Bronchial epithelial cell (primary cell): ENCODE measurements at places on chromosomes 1 and 21.

- DNase-seq: no peak
Observed at GRCh38 chr1:111660204-111661150, 40.9 kb downstream of the RAP1A start.

DNA sequence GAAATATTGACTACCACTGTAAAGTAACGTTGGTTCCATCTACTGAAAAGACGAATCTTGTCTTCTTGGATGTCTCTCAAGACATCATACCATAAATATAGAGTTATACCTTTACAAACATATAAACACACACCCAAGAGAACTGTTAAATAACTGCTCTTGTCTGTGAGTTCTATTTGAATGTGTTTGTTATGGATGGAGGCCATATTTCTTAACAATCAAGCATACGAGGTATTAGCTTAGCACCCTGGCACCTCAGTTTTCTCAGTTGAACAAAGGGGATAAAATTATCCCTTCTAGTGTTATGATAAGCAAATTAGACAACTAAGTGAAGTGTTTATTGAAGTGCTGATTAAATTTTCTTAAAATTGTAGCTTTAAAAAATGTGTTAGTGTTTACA lies 336.6 kb upstream of the ZRANB2 start:
- no peak for DNase-seq

GRCh38 chr1:246159279-246160227 lies 347.5 kb downstream of the SMYD3 start:
- peak; percentile 21 for DNase-seq

GRCh38 chr21:46622226-46622625 lies 13.2 kb upstream of the PRMT2 start:
- DNase-seq: no peak

DNA sequence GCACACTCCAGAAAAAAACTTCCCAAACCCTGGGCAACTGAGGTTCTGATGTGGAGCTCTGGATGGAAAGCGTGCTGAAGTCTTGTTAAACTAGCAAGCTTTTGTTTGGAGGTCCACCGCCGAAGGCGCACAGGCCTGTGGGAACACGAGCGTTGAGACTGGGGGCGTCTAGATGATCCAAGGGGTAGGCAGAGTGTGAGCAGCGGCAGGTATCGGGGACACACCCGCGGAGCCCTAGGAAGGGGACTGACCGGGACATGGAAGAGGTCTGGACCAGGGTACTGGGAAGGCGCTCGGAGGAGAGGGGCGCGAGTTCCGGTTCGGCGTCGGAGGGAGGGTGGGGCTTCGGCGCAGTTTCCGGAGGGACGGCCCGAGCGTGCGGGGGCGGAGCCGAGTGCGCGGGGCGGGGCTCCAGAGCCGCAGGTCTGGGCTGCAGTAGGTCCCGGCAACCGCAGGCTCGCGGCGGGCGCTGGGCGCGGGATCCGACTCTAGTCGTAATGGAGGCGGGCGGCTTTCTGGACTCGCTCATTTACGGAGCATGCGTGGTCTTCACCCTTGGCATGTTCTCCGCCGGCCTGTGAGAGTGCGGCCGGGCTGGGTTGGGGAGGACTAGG lies at the start of gene SLC50A1:
TSS of gene SLC50A1 (plus strand) at position 438 of the 614 bp plus-strand sequence. CDS start at position 498, 60 bp downstream.
- DNase-seq: peak; percentile 84

DNA sequence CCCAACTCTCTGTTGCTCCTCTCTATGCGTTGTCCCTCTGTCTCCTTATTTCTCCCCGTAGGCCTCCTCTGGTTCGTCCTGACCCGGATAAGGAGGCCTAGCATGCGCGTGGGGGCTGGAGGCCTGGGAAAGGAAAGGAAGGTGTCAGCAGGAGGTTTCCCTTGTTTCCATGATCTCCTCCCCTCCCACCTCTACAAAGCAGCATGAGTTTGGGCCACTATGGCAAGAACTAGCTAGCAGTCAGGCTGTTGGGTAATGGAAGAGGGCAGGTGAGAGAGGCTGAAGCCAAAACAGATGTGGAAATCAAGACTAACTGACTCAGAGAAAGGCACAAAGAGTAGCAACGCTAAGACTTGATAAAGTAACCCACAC lies 687 bp upstream of the SEMA6C start:
- peak; percentile 62 for DNase-seq

GRCh38 chr1:204190212-204191211 lies 5.8 kb downstream of the KISS1 start:
- DNase-seq: peak; percentile 54

DNA sequence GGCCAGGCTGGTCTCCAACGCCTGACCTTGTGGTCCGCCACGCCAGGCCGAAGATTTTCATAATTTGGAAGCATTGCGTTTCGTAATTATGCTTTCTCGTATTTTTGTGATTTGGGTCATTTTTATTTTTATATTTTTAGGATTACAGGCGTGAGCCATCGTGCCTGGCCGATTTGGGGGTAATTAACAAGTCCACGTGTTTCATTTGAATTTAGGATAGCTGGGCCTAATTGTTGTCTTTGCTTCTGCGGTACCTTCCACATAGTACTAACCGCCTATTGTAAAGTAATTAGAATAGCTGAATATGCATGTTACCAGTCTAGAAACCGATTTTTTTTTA lies 1.0 kb downstream of the RCC1 start:
- no peak for DNase-seq

DNA sequence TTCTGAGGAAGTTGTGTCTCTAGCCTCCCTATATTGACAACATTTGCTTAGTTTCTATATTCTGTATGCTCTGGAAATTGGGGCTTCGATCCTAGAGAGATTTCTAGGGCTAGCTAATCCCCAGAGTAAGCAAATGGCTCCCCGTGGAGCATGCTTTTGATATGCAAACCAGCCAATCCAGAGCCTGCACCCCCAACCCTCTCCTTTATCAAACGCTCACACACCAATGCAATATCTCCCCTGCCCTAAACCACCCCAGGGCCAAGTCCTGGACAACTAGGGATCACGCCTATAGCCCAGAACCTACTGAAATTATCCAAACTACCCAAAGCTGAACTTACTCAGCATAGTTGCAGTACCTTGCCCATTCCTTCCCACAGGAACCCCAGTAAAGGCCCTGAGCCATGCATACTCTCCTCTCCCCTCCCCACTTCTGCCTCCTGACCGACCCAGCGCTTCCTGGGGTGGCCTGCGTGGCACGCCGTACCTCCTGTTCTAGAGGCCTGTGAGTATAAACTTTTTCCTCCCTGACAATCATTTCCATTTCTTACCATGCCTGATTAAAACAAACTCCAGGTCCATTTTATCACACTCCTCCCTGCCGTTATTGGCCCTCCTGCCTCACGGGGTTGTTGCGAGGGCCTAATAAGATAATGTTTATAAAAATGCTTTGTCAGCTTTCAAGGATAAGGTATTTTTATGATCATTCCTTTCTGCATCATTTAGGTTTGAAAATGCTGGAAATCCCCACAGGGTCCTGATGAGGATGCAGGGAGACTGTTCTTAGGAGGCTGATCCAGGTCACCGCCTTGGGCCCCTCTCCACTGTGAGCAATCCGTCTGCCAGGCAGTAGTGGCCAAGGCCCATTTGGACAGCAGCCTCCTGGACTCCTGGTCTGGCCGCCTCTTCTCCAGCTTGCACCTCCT lies 102.7 kb downstream of the TENT5C start:
- DNase-seq: no peak

- DNase-seq: no peak
Observed at GRCh38 chr1:175893192-175893591, 149.8 kb upstream of the TNR start.

- no peak for DNase-seq
Observed at GRCh38 chr1:13492711-13493110, 21.1 kb downstream of the LRRC38 start.

GRCh38 chr1:101854271-101854670 lies 142.5 kb downstream of the OLFM3 start:
- no peak for DNase-seq

DNA sequence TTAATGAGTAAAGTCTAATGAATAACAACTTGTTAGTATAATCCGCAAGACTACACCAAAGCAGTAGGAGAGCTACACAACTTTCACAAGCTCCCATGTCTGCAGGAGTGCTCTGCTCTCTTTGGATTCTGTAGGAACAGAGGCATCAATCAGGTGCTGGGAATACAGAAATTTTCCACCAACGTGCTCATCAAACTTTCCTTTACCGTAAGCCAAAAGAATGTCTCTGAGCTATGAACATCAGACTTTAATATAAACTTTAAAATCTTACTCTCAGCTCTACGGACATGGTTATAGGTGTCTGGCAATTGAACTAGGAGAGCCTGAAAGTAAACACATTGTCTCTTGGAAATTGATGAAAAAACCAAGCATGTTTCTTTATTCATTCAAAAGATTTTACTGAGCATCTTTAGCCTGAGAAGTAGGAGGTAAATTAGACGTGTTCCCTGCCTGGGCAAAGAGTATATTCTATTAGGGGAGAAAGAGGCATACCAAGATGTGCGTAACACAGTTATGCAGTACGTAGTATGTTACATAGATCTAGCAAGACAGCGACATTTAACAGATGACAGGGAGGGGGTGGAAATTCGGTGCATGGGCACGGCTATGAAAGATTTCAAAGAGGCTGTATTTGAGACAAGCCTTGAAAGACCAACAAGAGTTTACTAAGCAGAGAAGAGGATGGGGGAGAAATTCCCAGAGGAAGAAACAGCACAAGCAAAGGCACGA lies 85.2 kb downstream of the TM2D1 start:
- DNase-seq: no peak

DNA sequence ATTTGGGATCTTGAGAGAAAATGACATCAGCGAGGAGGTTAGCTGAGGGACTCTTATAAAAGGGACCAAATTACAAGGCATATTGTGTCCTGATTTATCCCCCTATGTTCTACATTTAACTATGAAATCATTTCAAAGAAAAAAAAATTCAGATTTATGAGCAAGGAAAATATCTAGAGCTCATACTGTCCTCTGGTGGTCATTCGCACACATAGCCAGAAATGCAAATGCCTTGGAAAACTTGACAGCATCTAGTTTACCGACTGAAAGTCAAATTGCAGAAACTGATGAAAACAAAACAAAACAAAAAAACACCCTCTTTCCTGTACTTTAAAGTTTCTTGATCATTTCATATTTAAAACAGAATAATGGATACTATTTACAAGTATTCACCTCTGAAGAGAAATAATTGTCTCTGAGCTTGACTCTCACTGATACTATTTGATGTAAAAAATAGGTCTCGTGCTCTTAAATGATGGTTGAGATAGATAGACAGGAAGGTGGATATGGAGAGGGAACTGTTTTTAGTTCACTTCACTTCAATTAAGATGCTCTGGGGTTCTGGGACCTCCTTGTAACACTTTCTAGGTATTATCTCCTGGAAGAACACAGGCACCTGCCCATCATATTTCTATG lies 253.8 kb downstream of the PCP4 start:
- DNase-seq: peak; percentile 26
